ENCODE measurements at places on chromosomes 1 and 21.
A peak's percentile ranks its signal among the peaks of the same experiment; 100 is the strongest.

GRCh38 chr1:29052100-29052499 lies 71.6 kb downstream of the TMEM200B start:
- DNase-seq: no peak

- no peak for DNase-seq
Observed at GRCh38 chr1:18118491-18118890, 10.9 kb downstream of the IGSF21 start.

GRCh38 chr1:196661345-196661744 lies 9.5 kb downstream of the CFH start:
- no peak for DNase-seq

GRCh38 chr1:65195495-65196417 lies 47.8 kb downstream of the AK4 start:
- DNase-seq: peak; percentile 45

GRCh38 chr1:218209351-218209861 lies 75.7 kb upstream of the RRP15 start:
- no peak for DNase-seq

DNA sequence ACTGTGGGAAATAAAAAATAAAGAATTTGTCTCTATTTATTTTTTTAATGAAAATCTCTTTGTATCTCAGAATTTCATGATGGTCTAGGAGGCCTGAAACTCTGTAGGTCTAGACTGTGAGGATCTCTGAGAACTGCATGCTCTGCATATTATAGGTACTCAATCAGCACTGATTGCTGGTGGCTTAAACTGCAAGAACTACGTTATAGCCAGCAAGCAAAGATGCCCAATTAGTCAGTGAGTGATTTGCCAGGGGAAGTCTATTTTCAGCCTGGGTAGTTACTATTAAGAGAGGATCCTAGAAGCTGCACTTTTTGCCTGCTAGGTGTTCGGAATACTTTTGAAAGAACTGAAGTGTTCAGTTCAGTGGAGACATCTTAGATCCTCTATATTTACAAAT lies 87.4 kb downstream of the GPR52 start:
- DNase-seq: no peak

DNA sequence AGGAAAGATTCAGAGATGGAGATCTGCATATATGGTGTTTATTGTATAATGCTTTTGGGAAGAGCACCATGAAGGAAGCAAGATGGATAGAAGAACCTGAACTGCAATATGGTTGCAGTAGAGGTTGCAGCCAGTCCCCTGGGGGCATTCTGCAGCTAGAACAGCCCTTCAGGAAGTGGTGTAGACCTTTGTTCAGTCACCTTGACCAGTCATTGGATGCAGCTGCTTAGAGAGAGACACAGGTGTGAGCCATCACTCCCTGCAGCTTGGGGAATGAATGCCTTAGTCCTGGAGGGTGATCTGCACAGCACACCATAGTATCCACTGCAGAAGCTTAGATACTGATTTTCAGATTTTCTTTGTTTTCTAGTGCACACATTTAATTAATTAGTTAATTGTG lies 42.3 kb downstream of the NEK7 start:
- no peak for DNase-seq

DNA sequence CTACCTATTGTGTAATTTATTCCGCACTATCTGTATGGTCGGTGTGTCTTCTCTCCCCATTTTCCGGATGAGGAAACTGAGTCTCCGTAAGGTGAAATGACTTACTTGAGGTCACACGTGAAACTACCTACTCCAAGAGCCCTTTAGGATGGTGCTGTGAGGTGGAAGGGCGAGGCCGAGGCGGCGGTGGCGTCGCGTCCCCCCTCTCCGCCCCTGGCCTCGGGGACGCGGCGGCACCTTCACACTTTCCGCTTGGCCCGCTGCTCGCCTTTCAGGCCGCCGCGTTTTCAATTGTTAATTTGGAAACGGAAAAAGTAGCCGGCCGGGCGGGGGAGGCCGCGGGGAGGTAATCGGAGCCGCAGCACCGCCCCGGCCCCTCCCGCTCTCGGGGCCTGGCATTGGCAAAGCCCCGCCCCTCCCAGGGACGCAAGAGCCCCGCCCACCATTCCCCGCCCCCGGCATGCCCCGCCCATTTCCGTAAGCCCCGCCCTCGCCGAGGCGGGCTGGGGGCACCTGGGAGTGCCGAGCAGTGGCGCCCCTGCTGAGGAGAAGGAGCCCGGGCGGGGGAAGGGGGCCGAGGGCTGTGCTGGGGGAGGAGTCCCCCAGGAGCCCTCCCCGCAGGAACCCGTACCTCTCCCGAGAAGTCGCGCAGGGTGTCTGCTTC lies 18.6 kb downstream of the KCNQ4 start:
- peak; percentile 90 for DNase-seq

DNA sequence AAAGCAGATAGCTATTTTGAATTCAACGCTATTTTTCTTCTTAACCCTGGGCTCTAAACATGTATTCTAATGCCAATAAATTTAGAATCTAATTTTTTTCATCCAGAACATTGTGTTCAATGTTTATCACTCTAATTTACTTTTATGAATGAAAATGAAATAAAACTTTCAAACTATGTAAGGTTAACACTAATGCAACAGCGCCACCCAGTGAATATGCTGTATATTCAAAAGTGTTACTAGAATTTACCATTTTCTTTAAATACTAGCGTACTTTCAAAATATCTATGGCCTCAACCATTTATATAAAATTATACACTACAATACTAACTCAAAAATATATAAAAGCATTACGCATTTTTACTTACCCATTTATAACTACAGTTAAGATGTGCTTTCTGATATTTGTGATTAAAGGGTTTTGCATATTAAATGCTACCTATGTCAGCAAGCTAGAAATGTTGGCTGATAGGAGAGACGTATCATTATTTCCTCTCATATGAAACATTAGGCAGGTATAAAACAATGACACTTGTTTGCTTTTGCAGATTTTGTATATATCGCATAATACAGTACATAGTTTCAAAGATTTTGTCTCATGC lies 5.9 kb upstream of the NUF2 start:
- DNase-seq: no peak

DNA sequence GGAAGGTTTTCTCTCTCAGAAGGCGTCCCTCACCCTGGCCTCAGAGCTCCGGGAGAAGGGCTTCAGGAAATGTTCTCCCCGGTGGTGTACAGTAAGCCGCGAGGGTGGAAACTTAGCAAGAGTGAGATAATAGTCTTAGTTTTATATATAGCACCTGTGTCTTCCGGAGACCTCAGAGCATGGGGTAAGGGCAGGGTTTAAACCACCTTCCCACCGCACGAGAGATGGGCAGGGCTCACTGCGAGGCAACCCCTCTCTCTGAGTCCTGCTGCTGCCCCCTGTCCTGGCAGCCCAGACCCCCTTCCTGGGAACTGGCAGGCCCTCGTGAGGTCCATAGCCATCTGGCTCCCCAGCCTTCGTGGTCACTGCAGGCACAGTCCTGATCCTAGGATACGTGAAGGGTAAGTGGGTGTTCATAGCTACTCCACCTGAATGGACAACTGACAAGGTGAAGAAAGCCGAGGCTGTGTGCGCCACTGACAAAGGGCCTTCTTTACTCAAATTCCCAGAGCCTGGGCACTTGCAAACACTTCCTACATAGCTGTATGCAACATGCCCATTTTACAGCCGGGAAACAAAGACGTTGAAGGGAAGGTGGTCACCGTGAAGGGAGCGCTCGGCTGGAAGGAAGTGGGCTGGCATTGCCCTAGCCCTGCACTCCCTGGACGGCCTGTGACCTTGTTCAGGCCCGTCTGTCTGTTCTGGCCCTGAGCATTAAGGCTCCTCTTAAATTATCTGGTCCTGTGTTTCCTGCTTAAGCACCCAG lies 26.9 kb downstream of the ITPKB start:
- no peak for DNase-seq

GRCh38 chr1:156875341-156875615 lies 14.6 kb downstream of the NTRK1 start:
- no peak for DNase-seq

DNA sequence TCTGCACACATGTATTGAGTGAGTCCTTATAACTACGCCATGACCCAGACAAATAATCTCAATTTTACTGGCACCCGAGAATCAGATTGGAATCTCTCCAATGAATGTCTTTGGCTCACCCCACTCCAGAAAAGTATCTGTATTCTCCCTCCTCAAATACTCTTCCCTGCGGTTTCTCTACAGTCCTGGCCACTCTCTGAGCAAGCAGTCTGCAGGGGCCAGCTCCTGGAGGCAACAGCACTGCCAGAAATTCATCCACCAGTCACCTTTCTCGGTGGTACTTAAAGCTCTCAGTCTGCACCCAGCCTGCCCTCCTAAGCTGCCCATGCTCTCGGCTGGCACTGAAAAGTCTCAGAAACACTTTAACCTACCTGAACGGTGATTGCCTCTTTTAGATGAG lies 16.1 kb upstream of the LYST start:
- no peak for DNase-seq

DNA sequence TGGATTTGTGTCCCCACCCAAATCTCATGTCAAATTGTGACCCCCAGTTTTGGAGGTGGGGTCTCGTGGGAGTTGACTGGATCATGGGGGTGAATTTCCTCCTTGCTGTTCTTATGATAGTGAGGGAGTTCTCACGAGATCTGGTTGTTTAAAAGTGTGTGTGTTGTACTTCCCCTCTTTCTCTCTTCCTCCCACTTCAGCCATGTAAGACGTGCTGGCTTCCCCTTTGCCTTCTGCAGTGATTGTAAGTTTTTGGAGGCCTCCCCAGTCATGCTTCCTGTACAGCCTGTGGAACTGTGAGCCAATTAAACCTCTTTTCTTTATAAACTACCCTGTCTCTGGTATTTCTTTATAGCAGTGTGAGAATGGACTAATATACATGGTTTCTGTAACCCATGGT lies 64.6 kb downstream of the RHOU start:
- DNase-seq: no peak

- peak; percentile 18 for DNase-seq
Observed at GRCh38 chr1:209485167-209485566, 98.3 kb upstream of the CAMK1G start.

DNA sequence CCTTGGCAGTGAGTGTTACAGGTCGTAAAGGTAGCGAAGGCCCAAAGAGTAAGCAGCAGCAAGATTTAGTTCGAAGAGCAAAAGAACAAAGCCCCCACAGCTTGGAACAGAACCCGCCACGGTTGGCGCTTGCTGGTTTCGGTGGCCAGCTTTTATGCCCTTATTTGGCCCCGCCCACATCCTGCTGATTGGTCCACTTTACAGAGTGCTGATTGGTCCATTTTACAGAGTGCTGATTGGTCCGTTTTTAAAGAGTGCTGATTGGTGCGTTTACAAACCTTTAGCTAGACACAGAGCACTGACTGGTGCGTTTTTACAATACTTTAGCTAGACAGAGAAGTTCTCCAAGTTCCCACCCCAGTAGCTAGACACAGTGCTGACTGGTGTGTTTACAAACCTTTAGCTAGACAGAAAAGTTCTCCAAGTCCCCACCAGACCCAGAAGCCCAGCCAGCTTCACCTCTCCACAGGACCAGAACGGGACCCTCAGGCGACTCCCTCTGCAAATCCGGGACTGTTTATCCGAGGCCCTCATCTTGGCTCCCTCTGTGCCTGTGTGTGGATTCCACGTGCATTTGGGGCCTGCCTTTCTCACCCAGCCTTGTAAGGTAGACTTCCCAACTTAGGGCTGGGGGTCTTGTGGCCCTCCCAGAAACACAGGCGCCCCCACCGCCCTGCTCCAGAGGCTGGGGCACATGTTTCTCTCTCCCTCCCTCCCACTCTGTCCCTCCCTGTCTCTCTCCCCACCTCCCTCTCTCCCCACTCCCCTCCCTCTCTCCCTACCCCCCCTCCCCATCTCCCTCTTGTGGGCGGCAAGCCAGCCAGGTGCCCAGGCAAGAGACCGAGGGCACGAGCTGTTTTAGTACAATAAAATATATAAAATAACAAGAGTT lies 12.6 kb downstream of the FTCD start:
- DNase-seq: no peak

- DNase-seq: no peak
Observed at GRCh38 chr1:1832166-1832565, 53.9 kb upstream of the NADK start.

- DNase-seq: no peak
Observed at GRCh38 chr1:31688233-31688918, 15.4 kb downstream of the COL16A1 start.

DNA sequence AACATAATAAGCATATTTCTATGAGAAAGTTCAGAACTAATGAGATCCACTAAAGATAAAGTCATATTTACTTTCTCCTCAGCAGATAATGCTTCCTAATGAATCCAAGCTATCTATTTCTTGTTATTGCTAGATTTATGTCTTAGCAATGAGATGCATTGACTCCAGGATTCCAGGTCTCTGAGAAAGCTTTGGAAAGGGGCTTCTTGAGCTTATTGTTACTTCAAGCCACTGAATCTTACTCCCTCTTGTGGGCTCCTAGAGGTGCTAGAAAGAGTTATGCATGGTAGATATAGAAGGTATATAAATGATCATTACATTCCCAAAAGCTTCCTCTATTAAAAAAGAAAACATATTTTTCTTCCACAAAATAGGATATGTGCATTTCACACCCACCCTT lies 246.4 kb upstream of the ADAMTS5 start:
- no peak for DNase-seq

DNA sequence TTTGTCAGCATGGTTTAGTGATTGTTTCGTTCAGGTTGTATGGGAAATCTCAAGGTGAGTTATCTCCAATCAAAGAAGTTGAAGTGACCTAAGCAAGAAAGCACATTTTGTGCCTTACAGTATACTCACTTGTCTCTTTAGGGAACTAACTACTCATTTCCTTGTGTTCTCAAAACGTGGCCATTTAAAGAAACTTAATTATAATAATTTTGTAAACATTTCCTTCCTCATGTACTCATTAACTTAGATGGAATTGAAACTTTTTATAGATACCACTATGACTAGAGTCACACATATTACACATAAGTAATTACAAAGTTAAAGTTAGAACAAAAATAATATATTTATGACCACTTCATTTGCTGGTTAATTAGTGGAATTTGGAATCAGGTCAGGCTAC lies 552.6 kb downstream of the MRPL39 start:
- DNase-seq: no peak

DNA sequence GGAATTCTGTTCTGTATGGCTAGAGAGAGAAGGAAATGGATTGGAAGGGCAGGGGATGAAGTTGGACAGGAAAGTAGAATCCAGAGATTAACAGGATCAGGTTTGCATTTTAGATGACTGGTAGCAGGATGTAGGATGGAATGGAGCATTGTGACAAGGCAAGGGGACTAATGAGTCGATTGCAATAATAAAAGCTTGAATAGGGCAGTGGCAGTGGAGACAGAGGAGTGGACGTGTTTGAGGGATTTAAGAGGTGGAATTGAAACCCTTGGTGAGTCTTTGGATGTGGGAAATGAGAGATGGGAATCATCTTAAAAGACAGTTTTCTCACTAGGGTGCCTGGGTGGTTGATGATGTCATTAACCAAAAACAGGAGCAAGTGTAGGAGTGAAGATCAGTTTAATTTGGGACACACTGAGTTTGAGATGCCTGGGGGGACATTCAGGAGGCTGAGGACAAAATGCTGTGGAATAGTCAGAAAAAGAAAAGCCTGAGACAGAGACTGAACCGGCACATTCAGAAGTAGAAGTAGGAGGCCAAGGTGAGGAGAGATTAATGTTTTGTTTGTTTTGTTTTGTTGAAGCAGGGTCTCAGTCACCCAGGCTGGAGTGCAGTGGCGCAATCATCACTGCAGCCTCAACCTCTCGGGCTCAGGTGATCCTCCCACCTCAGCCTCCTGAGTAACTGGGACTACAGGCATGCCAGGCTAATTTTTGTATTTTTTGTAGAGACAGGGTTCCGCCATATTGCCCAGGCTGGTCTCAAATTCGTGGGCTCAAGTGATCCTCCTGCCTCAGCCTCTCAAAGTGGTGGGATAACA lies 29.1 kb upstream of the C1orf146 start:
- no peak for DNase-seq
